ENCODE measurements at places on chromosomes 6 and 20.
A peak's percentile ranks its signal among the peaks of the same experiment; 100 is the strongest.

GRCh38 chr6:103587722-103588121, 1272.0 kb downstream of the HACE1 start:
- no peak for ATAC-seq

DNA sequence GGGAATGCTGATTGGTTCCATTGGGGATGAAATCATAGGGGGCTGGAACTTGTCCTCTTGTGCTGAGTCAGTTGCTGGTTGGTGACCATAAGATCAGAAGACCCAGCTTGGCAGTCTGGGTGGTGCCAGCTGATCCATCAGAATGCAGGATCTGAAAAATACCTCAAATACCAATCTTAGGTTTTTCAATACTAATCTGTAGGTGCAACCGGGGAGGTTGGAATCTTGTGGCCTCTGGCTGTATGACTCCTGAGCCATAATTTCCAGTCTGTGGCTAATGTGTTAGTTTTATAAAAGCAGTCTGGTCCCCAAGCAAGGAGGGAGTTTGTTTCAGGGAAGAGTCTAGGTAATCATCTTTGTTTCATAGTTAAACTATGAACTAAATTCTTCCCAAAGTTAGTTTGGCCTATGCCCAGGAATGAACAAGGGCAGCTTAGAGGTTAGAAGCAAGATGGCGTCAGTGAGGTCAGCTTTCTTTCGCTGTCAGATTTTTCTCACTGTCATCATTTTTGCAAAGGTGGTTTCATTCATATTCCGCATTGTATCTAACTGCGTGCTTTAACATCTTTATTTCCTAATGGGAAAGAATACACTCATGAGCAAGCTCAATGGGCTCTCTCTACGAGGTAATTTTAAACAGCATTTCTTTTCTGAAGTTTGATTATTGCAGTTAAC, 2.0 kb downstream of the ARMH2 start:
- no peak for ATAC-seq

DNA sequence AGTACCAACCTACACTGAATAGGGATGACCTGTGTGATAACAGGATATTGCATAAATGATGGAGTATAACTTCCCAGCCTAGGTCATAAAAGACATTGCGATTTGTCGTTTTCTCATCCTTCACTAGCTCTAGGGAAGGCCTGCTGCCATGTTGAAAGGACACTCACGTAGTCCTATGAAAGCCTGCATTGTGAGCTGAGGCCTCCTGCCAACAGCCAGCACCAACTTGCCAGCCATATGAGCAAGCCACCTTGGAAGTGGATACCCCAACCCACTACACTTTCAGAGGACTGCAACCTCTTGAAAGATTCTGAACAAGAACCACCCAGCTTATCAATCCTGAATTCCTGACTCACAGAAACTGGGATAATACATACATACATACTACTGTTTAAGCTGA, 3.5 kb upstream of the PANK2 start:
- ATAC-seq: no peak

DNA sequence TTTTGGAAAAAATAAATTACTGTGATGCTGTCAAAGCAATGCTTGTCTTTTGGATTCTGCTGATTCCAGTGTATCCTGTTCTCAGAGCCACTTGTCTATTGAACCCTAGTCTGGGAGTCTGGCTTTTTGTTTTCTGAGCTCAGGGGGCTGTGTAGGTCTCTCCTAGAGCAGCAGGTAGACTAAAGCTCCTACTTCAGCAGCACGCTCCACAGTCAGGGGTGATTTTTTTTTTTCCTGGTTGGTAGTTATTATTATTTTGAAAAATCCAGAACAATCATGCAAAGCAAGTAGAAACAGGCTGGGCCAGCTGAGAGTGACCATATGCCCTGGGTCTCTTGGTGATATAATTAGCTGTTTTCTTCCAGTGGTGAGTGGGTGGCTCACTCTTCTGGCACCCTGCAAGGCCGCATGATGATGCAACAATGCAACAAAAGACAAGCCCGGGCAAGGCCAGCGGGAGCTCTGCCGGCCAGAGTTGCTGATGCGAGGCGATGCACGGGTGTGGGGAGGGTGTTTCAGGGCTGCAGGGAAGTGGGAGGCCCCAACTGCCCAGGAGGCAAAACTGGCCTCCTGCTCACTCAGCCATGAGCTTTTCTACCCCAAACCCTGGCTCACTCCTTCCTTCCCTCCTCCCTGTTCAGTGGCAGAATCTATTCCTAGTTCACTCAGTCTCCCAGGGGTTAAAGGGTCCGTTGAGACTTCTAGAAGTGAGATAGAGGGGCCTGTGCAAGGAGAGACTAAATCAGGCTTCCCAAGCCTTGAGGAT, 11.5 kb upstream of the CDKN1A start:
- ATAC-seq: peak; percentile 78

DNA sequence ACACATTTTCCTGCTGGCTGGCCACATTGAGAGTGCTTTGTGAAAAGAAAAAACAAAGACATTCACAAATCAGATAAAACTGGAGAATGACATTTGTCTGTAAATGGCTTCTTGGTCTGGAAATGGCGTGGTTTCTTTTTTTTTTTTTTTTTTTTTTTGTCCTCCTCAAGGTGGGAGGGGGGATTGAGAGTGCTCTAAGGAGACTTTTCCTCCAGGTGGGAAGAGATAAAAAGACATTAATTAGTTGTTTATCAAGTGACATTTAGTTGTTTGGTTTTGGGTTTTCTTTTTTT, 40.4 kb downstream of the GNAS start:
- no peak for ATAC-seq

- no peak for ATAC-seq
Measured at GRCh38 chr6:133377219-133377618, 136.1 kb downstream of the EYA4 start.

- no peak for ATAC-seq
Measured at GRCh38 chr6:139711804-139712585, 337.5 kb upstream of the CITED2 start.

GRCh38 chr20:50368813-50369224, 141.4 kb upstream of the PTPN1 start:
- no peak for ATAC-seq

GRCh38 chr6:106883808-106884262, 90.7 kb downstream of the CD24 start:
- ATAC-seq: no peak

- peak; percentile 45 for ATAC-seq
Measured at GRCh38 chr6:14088600-14089192, 28.9 kb upstream of the CD83 start.

DNA sequence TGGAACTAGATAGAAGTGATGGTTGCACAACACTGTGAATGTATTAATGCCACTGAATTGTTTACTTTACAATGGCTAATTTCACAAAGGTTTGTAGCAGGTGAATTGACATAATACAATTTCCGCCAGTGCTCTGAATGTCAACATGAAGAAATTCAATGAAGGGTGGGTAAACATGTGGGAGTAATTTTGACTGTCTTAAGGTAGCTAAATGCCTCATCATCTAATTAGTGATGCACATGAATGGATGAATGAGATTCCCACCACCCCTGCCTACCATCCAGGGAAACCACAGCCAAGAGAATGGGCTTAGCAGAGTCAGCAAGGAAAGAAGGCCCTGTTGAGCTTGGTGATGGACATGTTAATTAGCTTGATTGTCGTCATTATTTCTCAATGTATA, 275.3 kb downstream of the ALDH8A1 start:
- no peak for ATAC-seq

DNA sequence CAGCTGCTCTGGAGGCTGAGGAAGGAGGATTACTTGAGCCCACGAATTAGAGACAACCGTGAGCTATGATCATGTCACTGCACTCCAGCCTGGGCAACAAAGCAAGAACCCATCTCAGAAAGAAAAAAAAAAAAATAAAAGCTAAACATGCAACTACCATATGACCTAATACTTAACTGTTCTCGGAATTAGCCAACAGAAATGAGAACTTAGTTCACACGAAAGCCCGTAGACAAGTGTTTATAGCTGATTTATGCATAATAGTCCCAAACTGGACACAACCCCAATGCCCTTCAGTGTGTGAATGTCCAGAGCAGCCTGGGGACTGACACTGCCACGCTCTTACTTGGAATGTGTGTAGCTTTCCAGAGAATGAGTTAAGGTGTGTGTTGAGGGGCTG, 211.5 kb upstream of the PROKR2 start:
- no peak for ATAC-seq

- no peak for ATAC-seq
Measured at GRCh38 chr6:169847141-169847674, 95.8 kb downstream of the ERMARD start.

DNA sequence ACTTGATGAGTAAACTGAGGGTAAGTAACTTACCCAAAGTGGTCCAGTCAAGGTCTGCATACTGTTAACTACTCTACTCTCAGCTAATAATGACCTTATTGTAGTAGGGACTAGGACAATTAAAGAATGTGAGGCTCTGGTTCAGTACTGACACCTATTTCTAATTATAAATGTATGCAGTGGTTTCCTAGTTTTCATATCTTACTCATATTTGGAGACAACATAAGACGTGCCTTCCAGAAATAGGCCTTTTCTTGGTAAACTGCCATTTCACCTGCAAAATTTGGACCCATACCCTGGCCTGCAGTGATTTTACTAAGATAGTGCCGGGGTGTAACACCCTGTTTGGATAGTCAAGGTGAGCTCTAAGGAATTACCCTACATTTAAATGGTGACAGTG, 24.7 kb downstream of the GJA1 start:
- ATAC-seq: no peak

GRCh38 chr6:18306977-18307376, 42.6 kb upstream of the DEK start:
- ATAC-seq: no peak

DNA sequence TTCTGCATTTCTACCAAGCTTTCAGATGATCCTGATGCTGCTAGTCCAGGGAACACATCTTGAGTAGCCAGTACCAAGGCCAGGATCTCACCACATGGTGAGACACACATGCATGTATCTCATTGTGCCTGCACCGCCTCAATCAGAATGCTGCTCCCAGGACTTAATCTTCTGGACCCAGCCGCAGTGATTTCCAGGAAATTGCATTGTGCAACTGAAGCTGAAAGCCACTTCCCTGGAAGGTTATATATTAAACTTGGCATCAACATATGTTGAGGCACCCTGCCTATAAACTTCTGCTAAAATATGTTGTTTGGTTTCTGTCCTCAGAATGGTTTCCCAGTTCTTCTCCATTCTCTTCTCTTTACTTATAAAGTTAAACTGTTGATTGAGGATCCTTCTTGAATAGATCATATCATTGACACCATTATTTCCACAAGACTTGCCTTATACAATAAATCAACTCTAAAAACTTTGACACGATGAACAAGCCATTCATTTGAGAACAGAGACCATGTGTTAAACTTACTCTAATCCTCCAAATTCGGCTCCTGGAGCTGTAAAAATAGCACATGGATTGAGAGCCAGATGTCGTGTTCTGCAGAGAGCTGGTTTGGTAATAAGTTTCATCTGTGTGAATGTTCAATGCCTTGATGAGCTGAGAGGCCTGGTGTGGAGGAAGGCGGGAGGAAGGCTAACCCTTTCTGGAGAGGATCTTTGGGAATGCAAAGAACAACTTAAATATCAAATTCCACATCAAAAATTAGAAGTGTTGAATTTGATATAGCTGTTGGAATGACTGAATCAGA, 65.0 kb upstream of the PCSK2 start:
- ATAC-seq: no peak

- no peak for ATAC-seq
Measured at GRCh38 chr20:1391640-1392442, 1.0 kb downstream of the FKBP1A start.

GRCh38 chr20:38054647-38055046, 21.1 kb downstream of the RPRD1B start:
- ATAC-seq: no peak

DNA sequence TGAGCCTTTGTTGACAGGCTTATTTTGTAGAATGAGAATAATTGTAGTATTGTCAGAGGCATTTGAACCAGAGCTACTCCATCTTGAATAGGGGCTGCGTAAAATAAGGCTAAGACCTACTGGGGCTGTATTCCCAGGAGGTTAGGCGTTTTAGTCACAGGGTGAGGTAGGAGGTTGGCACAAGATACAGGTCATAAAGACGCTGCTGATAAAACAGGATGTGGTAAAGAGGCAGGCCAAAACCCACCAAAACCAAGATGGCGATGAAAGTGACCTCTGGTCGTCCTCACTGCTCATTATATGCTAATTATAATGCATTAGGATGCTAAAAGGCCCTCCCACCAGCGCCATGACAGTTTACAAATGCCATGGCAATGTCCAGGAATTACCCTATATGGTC, 82.7 kb downstream of the PFDN4 start:
- no peak for ATAC-seq

- no peak for ATAC-seq
Measured at GRCh38 chr20:19375395-19375794, 163.0 kb downstream of the SLC24A3 start.

- ATAC-seq: no peak
Measured at GRCh38 chr6:87465051-87465450, 7.7 kb upstream of the SLC35A1 start.

GRCh38 chr6:134253681-134254080, 64.2 kb downstream of the SGK1 start:
- ATAC-seq: no peak

GRCh38 chr20:32190616-32191415, 16.7 kb downstream of the PLAGL2 start:
- ATAC-seq: no peak

DNA sequence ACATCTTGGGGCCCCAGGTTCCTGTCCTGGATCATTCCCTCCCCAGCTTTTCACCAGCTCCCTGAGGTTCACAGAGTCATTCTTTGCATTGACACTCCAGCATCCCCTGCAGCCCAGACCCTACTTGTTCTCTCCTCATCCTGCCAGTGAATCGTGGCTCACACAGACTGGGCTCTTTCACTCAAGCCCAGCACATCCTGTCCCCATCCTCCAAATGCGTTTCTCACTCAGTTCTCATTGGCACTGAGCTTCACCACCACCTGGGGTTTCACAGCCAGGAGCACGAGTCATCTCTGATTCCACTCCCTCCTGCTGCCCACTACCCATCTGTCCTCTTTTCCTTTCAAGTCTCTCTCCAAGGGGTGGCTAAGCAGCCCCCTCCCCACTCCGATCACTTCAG, 85.4 kb upstream of the NNAT start:
- ATAC-seq: no peak

Data from esophagus mucosa (tissue), 1 donor.